ENCODE measurements at places on chromosomes 12 and 14.
A peak's percentile ranks its signal among the peaks of the same experiment; 100 is the strongest.

DNA sequence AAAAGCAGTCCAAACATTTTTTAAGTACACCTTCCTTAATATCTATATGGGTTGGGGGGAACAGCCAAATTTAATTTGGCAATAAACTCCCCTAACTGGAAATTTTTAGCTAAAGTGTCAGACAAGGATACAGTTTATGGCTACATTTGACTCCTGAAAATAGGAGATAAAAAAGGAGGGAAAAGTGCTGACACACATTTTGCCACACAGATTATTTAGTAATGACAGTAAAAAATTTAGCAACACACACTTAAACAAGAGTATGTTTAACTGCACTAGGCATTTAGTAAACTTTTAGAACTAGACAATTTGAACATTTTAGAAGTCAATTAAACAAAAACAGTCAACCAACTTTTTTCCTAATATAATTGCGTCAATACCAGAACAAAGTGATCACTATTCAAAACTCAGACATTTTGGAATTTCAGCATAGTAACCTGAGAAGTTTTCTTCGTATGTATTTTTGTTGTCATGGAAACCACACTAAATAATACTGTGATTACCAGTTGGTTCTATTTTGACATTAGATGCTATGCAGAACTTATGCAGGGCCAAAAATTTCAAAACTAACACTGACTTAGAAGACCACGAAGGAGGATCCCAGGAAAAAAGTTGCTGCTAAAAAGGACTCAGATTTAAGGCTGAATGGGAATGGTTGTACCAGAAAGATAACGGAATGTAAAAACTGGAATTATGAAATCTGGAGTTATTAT lies 13.4 kb downstream of the GMFB start:
- no peak for DNase-seq

DNA sequence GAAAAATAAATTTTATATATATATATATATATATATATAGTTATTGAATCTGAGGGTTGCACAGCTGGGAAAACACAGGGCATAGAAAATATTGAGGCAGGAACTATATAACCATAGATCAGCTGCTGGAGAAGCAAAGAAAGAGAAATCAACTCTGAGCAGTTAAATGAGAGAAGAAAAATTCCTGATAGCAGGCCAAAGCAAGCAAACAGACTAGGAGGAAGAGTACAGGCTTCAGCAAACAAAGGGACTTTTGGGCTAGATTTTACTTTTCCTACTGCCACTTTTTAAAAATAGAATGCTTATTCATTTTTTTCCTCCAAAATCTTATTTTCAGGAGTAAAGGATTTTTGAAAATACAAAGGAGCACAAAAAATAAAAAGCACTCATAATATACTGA lies 216.0 kb upstream of the PRKD1 start:
- DNase-seq = no peak

GRCh38 chr12:124592050-124592449 lies 24.6 kb upstream of the NCOR2 start:
- no peak for DNase-seq

- no peak for DNase-seq
Measured at GRCh38 chr12:3141339-3142321, 64.5 kb downstream of the TSPAN9 start.

- DNase-seq = peak; percentile 44
Measured at GRCh38 chr12:57842342-57843294, 3.9 kb downstream of the CTDSP2 start.

DNA sequence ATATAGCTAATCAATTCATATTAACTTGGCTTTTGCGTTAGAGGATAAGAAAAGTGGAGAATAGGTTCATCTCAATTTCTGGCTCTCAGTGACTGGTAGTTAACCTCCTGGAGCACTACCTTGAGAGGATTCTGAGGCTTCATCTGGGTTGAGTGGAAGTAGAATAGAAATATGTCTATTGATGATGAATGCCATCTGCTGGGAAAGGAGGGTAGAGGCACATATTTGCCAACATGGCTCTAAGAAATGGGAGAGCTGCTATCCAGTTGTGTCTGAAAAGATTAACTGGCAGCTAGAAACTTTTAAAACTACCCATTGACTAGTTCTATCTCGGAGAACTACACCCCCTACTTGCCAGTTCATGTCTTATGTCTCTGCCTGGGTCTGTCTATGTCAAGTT lies 530.1 kb downstream of the NRXN3 start:
- no peak for DNase-seq

GRCh38 chr12:121451961-121452339 lies 52.0 kb downstream of the RNF34 start:
- DNase-seq = no peak

GRCh38 chr12:69726922-69727321 lies 11.7 kb upstream of the RAB3IP start:
- DNase-seq = no peak

DNA sequence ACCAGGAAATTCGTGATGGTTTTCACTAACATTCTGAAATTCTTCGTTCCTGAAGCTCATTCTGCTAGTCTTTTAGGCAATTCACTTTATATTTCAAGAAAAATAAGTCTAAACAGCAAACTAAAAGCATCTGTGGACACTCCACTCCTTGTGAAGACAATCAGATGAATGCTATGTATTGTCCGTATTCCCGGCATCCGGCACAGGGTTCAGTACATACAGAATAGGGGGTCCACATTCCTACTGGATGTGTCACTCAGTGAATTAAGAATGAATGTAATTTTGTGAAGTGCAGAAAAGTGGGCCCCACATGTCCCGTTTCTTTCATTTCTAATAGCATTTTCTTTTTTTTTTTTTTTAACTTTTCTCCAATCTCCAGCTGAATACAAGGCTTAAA lies 241.3 kb downstream of the GRIN2B start:
- no peak for DNase-seq

DNA sequence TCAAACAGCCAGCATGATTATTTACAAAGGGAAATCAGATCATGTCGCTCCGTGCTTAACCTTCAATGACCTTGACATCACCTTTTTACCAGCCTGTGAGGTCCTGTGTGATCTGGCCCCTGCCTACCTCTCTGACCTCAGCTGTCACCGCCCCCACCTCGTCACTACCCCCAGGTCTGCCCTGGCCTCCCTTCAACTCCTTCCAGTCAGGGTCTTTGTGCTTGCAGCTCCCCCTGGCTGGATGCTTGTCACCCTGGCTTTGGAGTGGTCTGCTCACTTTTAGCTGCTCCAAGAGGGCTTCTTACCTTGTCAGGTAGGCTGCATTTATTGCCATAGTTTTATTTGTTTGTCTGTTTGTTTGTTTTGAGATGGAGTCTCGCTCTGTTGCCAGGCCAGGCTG lies 8.2 kb upstream of the MAX start:
- no peak for DNase-seq

GRCh38 chr14:100674897-100675619 lies 51.6 kb upstream of the DLK1 start:
- DNase-seq = no peak

GRCh38 chr12:3777206-3777809 lies 24.4 kb upstream of the CRACR2A start:
- DNase-seq = peak; percentile 45

GRCh38 chr12:65529771-65530435 lies 251.4 kb downstream of the MSRB3 start:
- DNase-seq = no peak

- DNase-seq = no peak
Measured at GRCh38 chr14:91888641-91889476, 21.5 kb upstream of the TC2N start.

GRCh38 chr12:55250944-55251343 lies 6.5 kb downstream of the OR6C74 start:
- no peak for DNase-seq

GRCh38 chr12:121990692-121991603 lies 30.7 kb upstream of the BCL7A start:
- no peak for DNase-seq

DNA sequence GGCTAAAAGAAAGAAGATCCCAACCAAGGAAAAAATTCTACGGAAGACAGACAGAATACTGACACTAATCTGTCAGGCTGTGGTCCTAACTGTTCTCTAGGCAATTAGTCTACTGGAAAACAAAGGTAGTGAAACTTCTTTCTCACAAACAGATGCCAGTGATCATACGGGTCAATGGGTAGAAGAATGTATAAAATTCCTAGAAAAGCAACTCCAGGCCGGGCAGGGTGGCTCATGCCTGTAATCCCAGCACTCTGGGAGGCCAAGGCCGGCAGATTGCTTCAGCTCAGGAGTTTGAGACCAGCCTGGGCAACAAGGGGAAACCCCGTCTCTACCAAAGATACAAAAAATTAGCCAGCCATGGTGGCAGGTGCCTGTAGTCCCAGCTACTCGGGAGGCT lies 64.8 kb downstream of the HECTD4 start:
- no peak for DNase-seq

DNA sequence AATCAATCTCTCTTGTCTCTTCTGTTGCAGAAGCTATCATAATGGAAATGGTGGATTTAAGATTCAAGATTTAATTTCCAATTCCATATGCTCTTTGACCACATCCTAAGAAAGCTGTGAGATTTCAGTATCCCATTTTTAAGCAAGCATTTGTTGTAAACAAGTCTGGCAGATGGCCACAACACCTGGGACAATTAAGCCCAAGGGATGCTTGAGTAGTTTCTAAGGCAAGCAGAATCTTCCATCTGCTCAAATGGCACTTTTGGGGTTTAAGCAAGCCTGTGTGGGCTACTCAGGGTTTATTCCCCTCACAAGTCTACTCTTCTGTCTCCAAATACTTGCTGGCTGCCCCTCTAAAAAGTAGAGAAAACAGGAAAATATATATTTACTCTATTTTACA lies 304.7 kb upstream of the SYT1 start:
- DNase-seq = no peak

- no peak for DNase-seq
Measured at GRCh38 chr12:50110762-50111351, 1.2 kb upstream of the COX14 start.

DNA sequence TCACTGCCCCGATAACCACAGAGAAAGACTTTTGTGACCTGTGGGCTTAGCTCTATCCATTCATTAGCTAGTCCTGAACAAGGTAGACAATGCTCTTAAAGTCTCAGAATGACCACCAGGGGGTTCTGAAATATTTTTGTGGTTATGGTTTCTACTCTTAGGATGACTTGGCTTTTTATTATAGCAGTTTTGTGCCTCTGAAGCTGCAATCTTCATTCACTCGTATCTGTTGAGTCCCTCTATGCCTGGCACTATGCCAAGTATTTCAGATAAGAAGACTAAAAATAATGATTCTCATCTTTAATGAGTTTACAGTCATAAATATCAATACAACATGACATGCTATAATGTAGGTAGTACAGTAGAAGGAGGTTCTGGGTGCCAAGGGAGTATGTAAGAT lies 130.8 kb upstream of the TRHDE start:
- no peak for DNase-seq

DNA sequence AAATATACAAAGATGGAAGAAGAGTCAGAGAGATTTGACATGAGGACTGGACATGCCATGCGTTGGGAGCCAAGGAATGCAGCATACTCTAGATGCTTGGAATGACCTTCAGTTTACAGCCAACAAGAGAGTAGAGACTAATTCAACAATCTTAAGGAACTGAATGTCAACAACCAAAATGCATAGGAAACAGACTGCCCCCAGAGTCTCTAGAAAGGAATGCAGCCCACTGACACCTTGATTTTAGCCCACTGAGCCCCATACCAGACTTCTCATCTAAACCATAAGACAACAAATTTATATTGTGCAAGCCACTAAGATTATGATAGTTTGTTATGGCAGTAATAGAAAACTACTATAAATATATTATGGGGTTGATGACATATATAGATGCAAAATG lies 611.2 kb downstream of the RPS29 start:
- DNase-seq = no peak

DNA sequence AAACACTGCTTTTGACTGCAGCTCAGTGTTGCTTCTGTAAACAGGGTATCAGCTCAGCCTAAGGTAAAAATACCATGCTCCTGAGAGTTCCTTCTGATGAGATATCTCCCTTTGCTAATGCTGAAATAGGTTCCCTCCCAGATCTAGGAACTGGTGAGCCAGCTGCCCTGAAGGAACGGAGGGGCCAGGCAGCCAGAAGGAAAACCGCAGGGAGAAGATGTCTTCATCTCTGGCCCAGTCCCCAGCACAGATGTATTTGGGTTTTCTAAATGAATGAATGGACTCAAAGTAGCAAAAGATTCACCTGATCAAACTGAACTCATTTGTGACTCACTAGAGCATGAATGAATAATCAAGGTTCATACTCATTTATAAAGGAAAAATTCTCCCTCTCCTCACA lies 247.8 kb downstream of the MSRB3 start:
- DNase-seq = no peak

DNA sequence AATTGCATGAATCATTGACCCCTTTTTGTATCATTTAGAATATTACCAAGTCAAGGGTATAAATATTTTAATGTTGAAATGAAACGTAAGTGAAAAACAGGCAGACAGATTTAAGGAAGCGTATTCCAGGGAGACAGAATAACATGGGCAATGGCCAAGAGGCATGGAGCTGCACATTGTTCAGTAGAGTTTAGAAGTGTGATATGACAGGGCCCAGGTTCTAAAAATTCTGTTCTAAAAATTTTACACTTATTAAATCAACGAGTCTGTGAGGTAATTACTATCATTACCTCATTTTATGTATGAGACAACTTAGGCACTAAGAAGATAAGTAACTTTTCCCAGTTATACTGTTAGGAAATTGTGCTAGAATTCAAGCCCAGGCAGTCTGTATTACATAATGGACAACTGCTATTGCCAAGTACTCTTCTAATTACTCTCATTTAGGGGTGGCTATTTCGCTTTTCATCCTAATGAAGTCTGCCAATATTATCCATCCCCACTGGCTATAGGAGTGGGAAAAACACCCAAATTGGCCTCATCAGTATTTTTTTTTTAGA lies 103.2 kb upstream of the NAV3 start:
- DNase-seq = no peak

- DNase-seq = no peak
Measured at GRCh38 chr12:112574896-112575558, 156.3 kb downstream of the PTPN11 start.

- no peak for DNase-seq
Measured at GRCh38 chr14:96069421-96069820, 30.3 kb downstream of the C14orf132 start.

GRCh38 chr12:3607039-3607720 lies 116.2 kb downstream of the PRMT8 start:
- no peak for DNase-seq

- no peak for DNase-seq
Measured at GRCh38 chr14:94041551-94042346, 15.6 kb downstream of the OTUB2 start.

- no peak for DNase-seq
Measured at GRCh38 chr14:42335918-42336317, 729.2 kb downstream of the LRFN5 start.

- no peak for DNase-seq
Measured at GRCh38 chr14:52154992-52155650, 86.3 kb upstream of the NID2 start.
